ENCODE measurements at places on chromosomes 12 and 14. TPM values are rescaled to one million over a fixed set of nuclear protein-coding genes. Genes with fewer than 3 reads are reported as not detected.
A peak's percentile ranks its signal among the peaks of the same experiment; 100 is the strongest.

OAS1 gene
- total RNA-seq, result 20.1 TPM

TBX3 gene
- total RNA-seq, result 37.2 TPM

ITGB7 gene
- 8.6 TPM for total RNA-seq

VSX2 gene
- total RNA-seq, result not detected

DNA sequence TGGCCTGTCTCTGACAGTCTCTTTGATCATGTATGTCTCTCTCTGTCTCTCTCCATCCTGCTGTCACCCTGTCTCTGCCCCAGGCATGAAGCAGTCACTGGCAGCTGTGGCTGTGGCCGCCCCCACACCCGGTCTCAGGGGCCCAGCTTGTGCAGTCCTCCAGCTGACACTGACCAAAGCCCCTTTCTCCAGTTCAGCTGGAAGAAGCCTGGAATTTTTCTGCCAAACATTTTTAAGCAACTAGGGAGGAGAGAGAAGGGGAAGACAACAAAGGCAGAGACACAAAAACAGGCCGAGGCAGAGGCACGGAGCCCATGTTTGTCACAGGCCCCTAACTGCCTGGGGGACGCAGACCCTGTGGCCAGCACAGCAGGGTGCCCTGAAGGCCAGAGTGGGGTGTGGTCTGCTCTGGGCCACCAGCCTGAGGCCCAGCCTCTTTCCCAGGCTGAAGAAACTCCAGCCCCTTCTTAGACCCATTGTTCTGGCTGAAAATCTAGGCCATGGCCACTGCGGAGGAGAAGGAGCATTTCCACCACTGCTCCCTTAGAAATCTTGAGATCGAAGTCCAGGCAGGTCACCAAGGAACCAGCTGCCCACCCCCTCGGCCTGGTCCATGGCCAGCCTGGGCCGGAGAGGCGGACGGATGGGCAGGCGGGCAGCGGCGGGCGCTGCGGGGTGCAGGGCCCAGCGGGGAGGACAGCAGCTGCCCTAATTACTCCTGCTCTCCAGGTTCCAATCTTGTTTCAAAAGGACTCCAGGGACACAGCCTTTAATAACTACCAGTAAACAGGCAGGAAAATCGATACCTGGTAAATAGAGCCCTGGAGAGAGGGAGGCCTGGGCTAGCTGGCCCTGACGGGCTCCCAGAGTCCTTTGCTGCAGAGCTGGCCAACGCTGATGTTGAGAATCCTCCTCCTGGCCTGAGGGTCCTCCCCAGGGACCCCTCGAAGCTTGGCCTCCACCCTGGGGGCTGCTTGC lies 14.9 kb downstream of the DTX1 start:
- peak; percentile 81 for DNase-seq

GRCh38 chr12:4156317-4156716 lies 117.2 kb upstream of the CCND2 start:
- DNase-seq, result no peak

GRCh38 chr14:89564989-89565388 lies 148.0 kb upstream of the FOXN3 start:
- DNase-seq, result no peak
